Occipital lobe (tissue), 3 donors: ENCODE measurements at places on chromosomes 11 and 22.

GRCh38 chr11:133403900-133404299 is 128.4 kb downstream of the OPCML start:
- no peak for DNase-seq

DNA sequence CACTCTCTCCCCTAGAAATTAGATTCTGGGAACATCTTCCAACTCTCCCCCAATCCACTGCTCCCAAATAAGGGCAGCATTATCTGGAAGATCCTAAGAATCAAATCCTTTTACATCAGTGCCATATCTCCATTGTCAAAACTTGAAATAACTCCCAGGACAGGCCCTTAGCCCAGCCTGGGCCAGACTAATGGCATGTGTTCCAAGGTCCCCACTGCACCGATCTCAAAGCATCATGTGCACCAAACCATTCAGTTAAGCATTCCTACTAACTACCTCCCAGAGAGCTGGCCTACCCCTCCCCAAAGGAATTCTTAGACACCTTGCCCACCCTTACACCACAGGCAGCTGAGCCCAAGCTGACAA is 44.2 kb upstream of the POU2AF1 start:
- no peak for DNase-seq

GRCh38 chr11:115391598-115391997 is 112.6 kb downstream of the CADM1 start:
- no peak for DNase-seq

DNA sequence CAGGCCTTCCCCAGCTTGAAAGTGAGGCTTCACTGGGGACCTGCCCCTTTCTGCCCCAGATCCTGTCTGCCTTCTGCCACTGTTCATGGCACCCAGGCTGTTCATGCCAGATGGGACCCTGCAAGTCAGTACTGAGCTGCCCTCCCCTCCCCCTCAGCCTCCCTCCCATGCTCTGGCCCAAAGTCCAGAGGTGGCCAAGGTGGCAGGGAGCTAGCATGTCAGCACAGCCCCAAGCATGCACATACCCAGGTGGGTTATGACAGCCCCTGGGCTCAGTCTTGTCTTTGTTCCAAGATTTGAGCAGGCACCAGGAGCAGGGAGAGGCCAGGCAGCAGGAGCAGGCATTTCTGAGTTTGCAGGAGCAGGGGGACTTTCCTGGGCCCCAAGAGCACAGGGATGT is 44.1 kb downstream of the DDIAS start:
- DNase-seq, result no peak

DNA sequence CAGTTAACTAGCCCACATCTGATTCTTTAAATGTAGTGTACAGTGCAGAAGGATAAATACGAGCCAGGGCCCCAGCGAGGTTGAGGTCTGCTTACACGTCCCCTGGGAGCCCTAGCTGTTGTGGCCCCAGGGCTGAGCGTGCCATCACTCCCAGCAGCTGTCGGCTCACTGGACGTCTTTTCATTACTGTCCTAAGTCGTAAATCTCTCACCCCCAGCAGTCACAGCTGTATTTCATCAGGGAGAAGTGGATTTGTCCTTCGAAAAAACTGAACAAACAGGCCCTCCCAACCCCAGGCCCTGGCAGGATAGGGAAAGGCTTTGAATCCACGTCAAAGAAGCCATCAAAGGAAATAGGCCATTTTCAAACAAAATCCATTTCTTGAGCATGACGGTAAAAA is 110.4 kb upstream of the CSNK2A3 start:
- no peak for DNase-seq

- no peak for DNase-seq
These were observed 75.9 kb downstream of the MAML2 start for GRCh38 chr11:96267001-96267495.

- no peak for DNase-seq
These were observed 62.4 kb upstream of the BMAL1 start for GRCh38 chr11:13215149-13215548.

GRCh38 chr11:67458266-67458665 is 3.1 kb downstream of the CABP4 start:
- DNase-seq, result no peak

- no peak for DNase-seq
These were observed 23.9 kb downstream of the GLB1L2 start for GRCh38 chr11:134355656-134356055.

DNA sequence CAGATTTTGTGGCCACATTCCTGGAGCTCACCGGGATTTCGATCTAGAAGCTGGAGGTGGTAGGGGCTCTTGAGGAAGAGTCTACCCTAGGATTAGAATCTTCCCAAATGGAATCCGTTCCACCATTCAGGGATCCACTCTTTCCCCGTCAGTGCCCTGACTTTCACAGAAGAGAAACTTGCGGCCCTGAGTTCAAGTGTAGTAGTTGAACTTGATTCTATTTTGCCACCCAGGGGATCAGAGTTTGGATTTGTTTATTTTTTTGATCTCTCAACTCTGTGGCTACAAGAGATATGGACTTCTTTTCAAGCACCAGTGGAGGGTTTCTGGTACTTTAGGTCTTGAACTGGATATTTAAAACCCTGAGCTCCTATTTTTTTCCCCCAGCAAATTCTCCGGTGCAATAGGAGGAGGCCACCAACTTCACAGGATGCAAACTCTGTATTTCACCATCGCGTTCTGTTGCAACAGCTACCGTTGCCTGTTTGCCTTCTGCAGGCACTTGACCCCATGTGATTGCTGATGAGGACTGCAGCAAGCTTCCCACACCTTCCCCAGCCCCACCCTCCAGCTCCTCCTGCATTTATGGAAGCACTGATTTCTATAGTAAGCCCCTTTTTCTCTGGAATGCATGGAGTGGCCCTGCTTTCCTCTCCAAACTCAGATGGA is 14.8 kb upstream of the MRGPRF start:
- no peak for DNase-seq

DNA sequence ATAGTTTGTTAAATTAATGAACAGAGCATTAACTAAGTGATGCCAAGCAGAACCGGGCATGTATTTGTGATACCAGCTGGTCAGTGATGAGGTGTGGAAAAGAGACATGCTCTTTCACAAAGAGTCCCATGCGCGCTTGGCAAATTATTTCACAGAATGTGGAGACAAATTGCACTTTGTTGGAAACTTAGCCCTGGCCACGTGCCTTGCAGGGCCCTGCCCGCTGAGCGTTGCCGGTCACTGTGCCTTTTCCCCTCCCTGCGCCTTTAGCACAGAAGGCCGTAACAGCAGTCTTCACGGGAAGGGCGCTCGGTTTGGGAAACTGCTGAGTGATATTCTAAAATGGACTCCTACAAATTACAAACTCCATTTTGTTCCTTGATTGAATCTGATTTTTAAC is 235.9 kb downstream of the TBC1D22A start:
- no peak for DNase-seq

DNA sequence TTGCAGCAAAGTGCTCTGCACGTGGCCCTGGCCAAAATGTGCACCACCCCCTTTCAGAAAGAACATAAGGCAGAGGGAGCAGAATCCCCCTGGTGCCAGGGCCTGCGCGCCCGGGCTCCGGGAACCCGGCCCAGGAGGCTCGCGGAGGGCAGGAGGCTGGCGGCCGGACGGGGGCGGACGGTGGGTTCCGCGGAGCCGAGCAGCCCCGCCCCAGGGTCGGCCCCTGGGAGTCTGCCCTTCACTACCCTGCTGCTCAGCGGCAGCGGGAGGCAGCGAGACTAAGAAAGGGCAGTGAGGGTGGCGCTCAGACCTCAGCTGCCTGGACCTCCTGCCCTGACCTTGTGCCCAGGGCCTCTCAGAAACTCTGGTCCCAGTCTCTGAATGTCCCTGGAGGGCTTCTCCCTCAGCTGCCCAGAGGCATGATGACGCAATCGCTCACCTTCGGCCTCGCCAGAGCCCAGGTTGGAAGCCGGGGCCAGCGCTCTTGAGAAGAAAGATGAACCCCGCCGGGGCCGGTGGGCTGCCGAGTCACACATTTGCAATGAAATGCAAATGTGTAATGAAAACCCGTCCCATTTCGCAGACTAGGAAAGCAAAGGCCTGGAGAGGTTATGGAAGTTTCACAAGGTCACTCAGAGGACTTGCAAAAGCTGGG is 1.1 kb upstream of the CLMP start:
- DNase-seq, result no peak

DNA sequence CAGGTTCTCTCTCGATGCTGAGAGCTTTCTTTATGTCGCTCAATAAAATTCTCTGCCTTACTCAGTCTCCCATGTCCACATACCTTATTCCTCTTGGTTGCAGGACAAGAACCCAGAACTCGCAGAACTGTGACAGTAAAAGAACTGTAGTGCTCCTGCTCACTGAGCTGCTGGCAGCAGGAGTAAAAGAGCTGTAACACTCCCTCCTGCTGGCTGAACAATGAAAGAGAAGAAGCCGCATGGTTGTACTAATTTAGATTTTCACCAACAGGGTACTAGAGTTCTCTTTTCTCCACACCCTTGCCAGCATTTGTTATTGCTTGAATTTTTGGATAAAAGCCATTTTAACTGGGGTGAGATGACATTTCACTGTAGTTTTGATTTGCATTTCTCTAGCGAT is 433.2 kb downstream of the GUCY1A2 start:
- DNase-seq, result no peak
